ENCODE measurements at places on chromosomes 1 and 21.

GRCh38 chr21:25898671-25899070, 163.9 kb downstream of the GABPA start:
- no peaks in the 10 kb centered on the region for H3K4me1 ChIP-seq
- no peaks in the 10 kb centered on the region for H3K27me3 ChIP-seq
- no peak for DNase-seq
- H3K27ac ChIP-seq = no peak overlapping the region

DNA sequence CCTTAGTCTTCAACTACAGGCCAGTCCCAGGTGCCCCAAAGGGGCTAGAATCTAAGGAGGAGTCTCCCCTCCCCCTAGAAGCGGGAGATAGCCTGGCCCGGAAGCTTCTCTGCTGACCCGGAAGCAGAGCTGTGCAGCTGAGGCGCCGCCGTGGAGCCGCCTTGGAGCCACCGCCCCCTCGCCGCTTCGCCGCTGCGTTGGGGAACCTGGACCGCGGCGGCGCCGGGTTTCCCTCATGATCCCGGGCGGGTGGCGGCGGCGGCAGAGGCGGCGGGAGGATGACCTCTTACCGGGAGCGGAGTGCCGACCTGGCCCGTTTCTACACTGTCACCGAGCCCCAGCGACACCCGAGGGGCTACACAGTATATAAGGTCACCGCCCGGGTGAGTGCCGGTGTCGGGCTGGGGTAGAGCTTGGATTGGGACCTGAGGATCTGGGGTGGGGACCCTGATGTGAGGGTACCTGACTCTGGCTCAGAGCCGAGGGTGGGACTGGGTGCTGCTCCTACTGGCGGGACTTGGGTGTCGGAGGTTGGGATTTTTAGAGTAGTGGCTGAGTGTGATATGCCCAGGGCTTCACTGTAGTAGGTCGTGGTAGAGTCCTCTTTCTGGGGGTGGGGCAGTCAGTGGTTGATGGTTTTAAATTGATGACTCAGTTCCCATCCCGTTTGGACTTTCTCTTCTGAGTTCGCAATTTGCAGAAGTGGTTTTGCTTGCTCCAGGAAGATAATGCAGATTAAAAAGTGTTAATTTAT, at the start of gene RPS6KC1:
Gene RPS6KC1, plus strand, starts transcription at position 115 of the 754 bp plus-strand sequence. Its CDS starts 164 bp downstream, at position 279.
- peak within 1 kb of the TSS; percentile 77 for H3K27ac ChIP-seq
- peak; percentile 65 for DNase-seq
- H3K27me3 ChIP-seq = no peaks in the 10 kb centered on the region
- H3K4me3 ChIP-seq = peak within 1 kb of the TSS; percentile 82
- peaks cover 21% of the 10 kb centered on the region for H3K4me1 ChIP-seq

- DNase-seq = no peak
- H3K4me1 ChIP-seq = no peaks in the 10 kb centered on the region
- H3K27me3 ChIP-seq = no peaks in the 10 kb centered on the region
- H3K36me3 ChIP-seq = no peaks in the 10 kb centered on the region
- no peak overlapping the region for H3K27ac ChIP-seq
Observed at GRCh38 chr1:20423169-20423795, 62.7 kb downstream of the CAMK2N1 start.

DNA sequence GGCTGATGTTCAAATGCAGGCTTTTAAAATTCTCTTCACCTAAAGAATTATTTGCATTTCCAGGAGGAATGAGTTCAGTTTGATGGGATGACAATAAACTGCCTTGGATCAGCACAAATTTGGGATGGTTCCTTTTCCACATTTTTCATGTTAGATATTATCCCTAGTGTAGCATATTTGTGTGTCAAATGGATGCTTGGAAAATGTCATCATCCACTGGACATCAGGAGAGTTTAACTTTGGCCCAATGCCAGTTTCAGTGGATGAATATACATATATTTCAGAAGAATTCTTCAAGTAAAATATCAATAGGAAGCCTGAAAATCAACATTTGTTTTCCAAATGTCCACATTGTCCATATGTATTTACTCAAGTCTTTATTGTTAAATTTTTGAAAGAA, 116.5 kb upstream of the COL24A1 start:
- no peaks in the 10 kb centered on the region for H3K36me3 ChIP-seq
- no peak for DNase-seq
- no peaks in the 10 kb centered on the region for H3K4me1 ChIP-seq
- H3K4me3 ChIP-seq = no peak overlapping the region
- H3K27ac ChIP-seq = no peak overlapping the region

- no peaks in the 10 kb centered on the region for H3K36me3 ChIP-seq
- peaks cover 11% of the 10 kb centered on the region for H3K27me3 ChIP-seq
- no peaks in the 10 kb centered on the region for H3K4me1 ChIP-seq
- no peak for DNase-seq
Observed at GRCh38 chr1:209585197-209585596, 1.7 kb downstream of the CAMK1G start.

GRCh38 chr1:188778578-188778977, 1699.1 kb downstream of the BRINP3 start:
- H3K27me3 ChIP-seq = no peaks in the 10 kb centered on the region
- no peaks in the 10 kb centered on the region for H3K36me3 ChIP-seq
- H3K4me3 ChIP-seq = no peak overlapping the region
- no peak for DNase-seq
- no peaks in the 10 kb centered on the region for H3K4me1 ChIP-seq
- H3K27ac ChIP-seq = no peak overlapping the region

DNA sequence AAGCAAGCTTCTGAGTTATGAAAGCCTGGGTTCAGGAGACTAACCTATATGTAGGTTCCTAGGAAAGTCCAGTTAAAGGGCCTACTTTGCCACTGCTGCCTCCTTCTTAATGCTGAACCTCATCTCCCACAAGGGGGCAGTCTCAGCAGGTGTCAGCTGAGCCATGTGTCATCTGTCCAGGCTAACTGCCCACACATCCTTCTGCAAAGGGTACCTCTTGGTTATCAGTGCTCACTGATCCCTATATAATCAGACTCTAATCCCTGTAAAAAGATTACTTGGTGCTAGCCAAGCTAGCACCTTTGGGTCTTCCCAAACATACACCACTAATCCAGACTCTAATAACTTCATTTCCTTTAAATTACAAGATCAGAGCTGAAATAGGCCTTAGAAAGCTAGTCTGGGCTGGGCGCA, 9.0 kb downstream of the PRDX1 start:
- no peak overlapping the region for H3K4me3 ChIP-seq
- no peak overlapping the region for H3K27ac ChIP-seq
- peaks cover 5% of the 10 kb centered on the region for H3K4me1 ChIP-seq
- DNase-seq = peak; percentile 14
- no peaks in the 10 kb centered on the region for H3K27me3 ChIP-seq
- no peaks in the 10 kb centered on the region for H3K36me3 ChIP-seq

- H3K4me3 ChIP-seq = no peak overlapping the region
- no peaks in the 10 kb centered on the region for H3K36me3 ChIP-seq
- DNase-seq = no peak
- no peaks in the 10 kb centered on the region for H3K27me3 ChIP-seq
- H3K4me1 ChIP-seq = no peaks in the 10 kb centered on the region
- no peak overlapping the region for H3K27ac ChIP-seq
Observed at GRCh38 chr1:116453906-116454305, 80.9 kb downstream of the ATP1A1 start.

- no peak for DNase-seq
- peaks cover 44% of the 10 kb centered on the region for H3K36me3 ChIP-seq
- no peak overlapping the region for H3K27ac ChIP-seq
- no peak overlapping the region for H3K4me3 ChIP-seq
- no peaks in the 10 kb centered on the region for H3K27me3 ChIP-seq
Observed at GRCh38 chr1:27545271-27545670, 55.3 kb upstream of the WASF2 start.

GRCh38 chr1:47388030-47388890, 27.8 kb upstream of the FOXE3 start:
- H3K27ac ChIP-seq = no peak overlapping the region
- H3K4me1 ChIP-seq = peaks cover 4% of the 10 kb centered on the region
- H3K4me3 ChIP-seq = no peak overlapping the region

GRCh38 chr1:17970757-17971156, 136.8 kb upstream of the IGSF21 start:
- no peaks in the 10 kb centered on the region for H3K36me3 ChIP-seq
- DNase-seq = no peak
- no peaks in the 10 kb centered on the region for H3K4me1 ChIP-seq

- no peaks in the 10 kb centered on the region for H3K36me3 ChIP-seq
- no peaks in the 10 kb centered on the region for H3K27me3 ChIP-seq
- no peak overlapping the region for H3K4me3 ChIP-seq
- no peaks in the 10 kb centered on the region for H3K4me1 ChIP-seq
- H3K27ac ChIP-seq = no peak overlapping the region
- no peak for DNase-seq
Observed at GRCh38 chr1:40824591-40825434, 37.4 kb downstream of the CITED4 start.

DNA sequence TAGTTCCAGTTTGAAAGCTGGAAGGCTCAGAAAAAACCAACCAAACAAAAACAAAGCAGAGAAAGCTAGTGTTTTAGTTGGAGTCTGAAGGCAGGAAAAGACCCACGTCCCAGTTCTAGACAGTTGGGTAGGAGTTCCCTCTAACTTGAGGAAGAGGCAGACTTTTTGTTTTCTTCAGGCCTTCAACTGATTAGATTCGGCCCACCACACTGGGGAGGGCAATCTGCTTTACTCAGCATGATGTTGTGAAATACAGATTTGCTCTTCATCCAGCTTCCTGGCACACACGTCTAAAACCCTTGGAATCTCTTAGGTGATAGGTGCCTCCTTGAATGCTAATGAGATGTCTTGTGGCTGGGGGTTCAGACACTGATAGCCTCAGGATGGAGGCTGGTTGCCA, 49.1 kb upstream of the CSF3R start:
- no peak overlapping the region for H3K4me3 ChIP-seq
- DNase-seq = no peak
- H3K36me3 ChIP-seq = no peaks in the 10 kb centered on the region
- H3K27me3 ChIP-seq = no peaks in the 10 kb centered on the region
- no peaks in the 10 kb centered on the region for H3K4me1 ChIP-seq
- no peak overlapping the region for H3K27ac ChIP-seq

GRCh38 chr1:57599236-57599994, 175.6 kb upstream of the DAB1 start:
- DNase-seq = no peak
- H3K4me3 ChIP-seq = no peak overlapping the region
- H3K27me3 ChIP-seq = no peaks in the 10 kb centered on the region
- H3K27ac ChIP-seq = no peak overlapping the region

DNA sequence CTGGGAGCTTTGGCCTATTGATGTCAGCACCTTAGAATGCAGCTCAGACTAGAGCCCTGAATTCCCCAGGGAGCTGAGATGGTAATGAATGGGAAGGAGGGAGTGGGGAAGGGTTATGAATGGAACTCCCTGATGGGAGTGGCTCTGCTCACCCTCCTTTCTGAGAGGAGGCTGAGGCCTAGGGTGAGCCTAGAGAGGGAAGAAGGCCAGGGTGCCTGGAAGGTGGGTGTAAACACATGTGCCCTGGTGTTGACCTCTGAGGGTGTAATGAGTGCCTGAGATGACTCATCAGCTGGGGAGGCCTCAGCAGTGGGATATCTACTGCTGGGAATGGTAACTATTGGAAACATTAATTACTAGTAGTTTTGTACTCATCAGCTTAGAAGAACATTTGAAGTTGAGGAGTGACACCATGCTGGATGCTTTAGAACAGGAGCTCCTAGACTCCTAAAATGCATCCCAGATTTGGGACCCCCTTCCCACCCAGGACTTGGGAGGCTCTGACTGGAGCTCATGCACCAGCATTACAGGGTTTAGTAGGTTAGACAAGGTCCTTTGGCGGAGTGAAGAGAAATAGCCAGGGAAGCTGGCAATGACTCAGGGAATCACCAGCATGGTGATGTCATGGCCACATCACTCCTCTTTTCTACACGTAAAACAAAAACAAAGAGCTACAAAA, 16.0 kb upstream of the PIGV start:
- peaks cover 32% of the 10 kb centered on the region for H3K36me3 ChIP-seq
- no peak overlapping the region for H3K4me3 ChIP-seq
- no peak for DNase-seq
- no peaks in the 10 kb centered on the region for H3K27me3 ChIP-seq
- H3K27ac ChIP-seq = no peak overlapping the region

DNA sequence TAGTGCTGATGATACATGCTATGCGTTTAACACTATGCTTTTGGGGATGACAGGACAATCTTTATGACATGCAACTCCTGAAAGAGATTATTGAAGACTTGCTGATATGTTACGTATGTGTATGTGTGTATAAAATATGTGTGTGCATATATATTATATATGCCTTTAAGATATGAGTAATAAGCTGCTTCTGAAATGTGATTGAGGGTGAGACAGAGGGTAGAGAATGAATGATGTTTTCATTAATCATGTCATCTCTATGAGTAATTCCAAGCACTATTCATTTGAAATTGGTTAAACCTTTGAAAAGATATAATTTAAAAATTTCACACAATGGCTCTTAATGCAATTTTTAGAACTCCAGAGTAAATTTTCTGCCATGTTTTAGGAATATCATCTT, 5.8 kb downstream of the BCL9 start:
- no peaks in the 10 kb centered on the region for H3K36me3 ChIP-seq
- H3K4me1 ChIP-seq = peaks cover 36% of the 10 kb centered on the region
- H3K27ac ChIP-seq = no peak overlapping the region
- DNase-seq = no peak
- no peaks in the 10 kb centered on the region for H3K27me3 ChIP-seq

- H3K27me3 ChIP-seq = no peaks in the 10 kb centered on the region
- DNase-seq = no peak
- H3K27ac ChIP-seq = no peak overlapping the region
- no peak overlapping the region for H3K4me3 ChIP-seq
Observed at GRCh38 chr1:192849442-192849841, 40.6 kb downstream of the RGS2 start.

DNA sequence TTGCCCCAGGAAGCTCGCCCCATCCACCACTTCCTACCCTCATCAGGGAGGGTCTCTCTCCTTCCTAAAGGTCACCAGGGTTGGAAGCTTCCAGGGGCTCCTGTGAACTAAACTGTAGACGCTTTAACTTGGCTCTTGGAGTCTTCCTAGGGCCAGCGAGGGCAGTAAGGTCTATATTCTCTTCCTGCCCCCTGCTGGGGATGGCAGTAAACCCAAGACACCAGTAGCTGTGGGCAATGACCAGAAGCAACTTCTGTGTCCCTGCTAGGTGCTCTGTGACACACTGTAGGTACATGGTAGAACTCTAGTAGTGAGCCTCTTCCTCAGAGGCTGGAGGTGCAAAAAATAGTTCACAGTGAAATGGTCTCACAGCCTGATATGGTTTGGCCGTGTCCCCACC, 30.0 kb downstream of the KCND3 start:
- no peaks in the 10 kb centered on the region for H3K4me1 ChIP-seq
- no peaks in the 10 kb centered on the region for H3K36me3 ChIP-seq
- no peak overlapping the region for H3K27ac ChIP-seq

Data from T-cell (primary cell).